ENCODE measurements at places on chromosomes 4 and X. TPM values are rescaled to one million over a fixed set of nuclear protein-coding genes. Genes with fewer than 3 reads are reported as not detected.

- H3K4me3 ChIP-seq, result no peak overlapping the region
- no peaks in the 10 kb centered on the region for H3K36me3 ChIP-seq
- DNase-seq, result no peak
- H3K27ac ChIP-seq, result no peak overlapping the region
- H3K27me3 ChIP-seq, result no peaks in the 10 kb centered on the region
Observed at GRCh38 chr4:159684061-159684460, 581.2 kb downstream of the RAPGEF2 start.

DNA sequence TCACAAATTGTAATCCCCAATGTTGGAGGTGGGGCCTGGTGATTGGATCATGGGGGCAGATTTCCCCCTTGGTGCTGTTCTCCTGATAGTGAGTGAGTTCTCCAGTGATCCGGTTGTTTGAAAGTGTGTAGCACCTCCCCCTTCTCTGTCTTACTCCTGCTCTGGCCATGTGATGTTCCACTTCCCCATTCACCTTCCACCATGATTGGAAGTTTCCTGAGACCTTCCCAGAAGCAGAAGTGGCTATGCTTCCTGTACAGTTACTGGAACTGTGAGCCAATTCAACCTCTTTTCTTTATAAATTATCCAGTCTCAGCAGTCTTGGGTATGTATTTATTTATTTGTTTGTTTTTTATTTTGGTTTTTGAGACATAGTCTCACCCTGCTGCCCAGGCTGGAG is 143.2 kb downstream of the CPE start:
- H3K27me3 ChIP-seq, result no peaks in the 10 kb centered on the region
- no peaks in the 10 kb centered on the region for H3K4me1 ChIP-seq
- no peaks in the 10 kb centered on the region for H3K36me3 ChIP-seq
- H3K4me3 ChIP-seq, result no peak overlapping the region

DNA sequence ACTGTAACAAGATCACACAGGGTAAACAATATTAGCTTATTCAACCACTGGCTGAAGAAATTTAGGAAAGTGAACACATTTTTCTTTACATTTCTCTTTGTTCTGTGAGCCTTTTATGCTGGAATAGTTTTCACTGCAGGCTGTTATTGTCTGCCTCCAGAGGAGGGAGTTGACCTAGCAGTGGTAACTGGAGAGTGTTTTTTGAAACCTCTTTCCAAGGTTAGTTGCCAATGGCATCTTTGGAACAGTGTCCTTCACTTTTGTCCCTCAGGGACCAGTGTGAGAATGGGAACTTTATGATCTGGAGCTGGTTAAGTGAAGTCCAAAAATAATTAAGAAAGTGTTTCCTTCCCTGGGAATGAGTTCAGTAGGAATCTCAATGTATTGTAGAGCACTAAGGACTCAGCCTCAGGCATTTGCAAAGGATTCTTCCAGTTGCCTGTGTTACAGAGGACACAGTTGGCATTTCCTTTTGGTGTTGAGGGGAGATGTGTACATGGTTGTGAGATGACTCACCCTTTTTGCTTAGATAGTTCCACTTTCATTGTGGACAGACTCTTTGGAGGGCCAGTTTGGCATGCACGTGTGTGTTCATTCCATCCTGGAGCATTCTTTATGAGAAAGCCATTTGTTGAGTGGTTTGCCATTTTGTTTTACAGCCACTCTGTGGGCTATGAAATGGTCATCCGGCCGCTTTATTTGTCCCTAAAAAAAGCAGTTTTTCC is 61.3 kb downstream of the AR start:
- H3K27ac ChIP-seq, result no peak overlapping the region
- H3K27me3 ChIP-seq, result no peaks in the 10 kb centered on the region
- DNase-seq, result no peak
- peaks cover 15% of the 10 kb centered on the region for H3K4me1 ChIP-seq

DNA sequence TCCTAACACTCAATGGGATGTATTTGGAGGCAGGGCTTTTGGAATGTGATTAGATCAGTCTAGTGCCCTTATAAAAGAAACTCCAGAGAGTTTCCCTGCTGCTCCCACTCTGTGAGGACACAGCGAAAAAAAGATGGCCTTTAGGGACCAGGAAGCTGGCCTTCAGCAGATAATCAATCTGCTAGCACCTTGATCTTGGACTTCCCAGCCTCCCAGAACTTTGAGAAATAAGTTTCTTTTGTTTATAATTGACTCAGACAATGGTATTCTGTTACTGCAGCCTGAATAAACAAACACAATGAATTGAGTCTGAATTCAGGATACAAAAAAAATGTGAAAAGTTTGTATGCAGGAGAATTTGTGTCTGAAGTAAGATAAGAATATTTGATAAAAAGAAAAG is 842.1 kb downstream of the FSTL5 start:
- no peak overlapping the region for H3K4me3 ChIP-seq
- H3K36me3 ChIP-seq, result no peaks in the 10 kb centered on the region
- H3K27me3 ChIP-seq, result no peaks in the 10 kb centered on the region
- DNase-seq, result no peak
- H3K27ac ChIP-seq, result no peak overlapping the region

DNA sequence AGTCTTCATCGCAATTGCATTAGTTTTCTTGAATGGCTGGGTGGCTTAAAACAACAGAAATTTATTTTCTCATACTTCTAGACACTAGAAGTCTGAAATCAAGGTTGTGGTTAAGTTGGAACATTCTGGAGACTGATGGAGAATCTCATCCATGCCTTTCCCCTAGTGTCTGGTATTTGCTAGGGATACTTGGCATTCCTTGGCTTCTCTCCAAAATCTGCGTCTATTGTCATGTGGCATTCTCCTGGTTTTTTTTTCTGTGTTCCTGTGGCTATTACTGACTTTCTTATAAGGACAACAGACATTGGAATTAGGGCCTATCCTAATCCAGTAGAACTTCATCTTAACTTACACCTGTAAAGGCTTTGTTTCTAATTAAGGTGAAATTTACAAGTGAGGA is 272.8 kb upstream of the EPHA5 start:
- H3K27ac ChIP-seq, result no peak overlapping the region
- no peaks in the 10 kb centered on the region for H3K36me3 ChIP-seq
- no peaks in the 10 kb centered on the region for H3K27me3 ChIP-seq
- no peaks in the 10 kb centered on the region for H3K4me1 ChIP-seq
- DNase-seq, result no peak
- H3K4me3 ChIP-seq, result no peak overlapping the region

DNA sequence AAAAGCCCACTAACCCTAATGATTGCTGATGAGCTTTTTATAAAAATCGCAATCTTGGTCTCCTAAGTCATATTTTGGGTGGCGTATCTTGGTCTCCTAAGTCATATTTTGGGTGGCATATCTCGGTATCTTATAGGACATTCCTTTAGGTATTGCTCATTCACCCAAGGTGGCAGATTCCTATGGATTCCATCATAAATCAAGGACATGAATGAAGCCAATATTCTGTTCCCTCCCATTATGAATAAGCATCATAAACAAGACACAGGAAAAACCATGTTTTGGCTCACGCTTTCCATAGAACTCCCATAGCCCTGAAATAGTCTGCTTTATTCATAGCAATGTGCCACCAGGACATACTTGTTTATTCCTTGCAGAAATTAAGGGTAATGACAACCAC is 95.0 kb upstream of the CD99 start:
- H3K4me1 ChIP-seq, result peaks cover 4% of the 10 kb centered on the region
- DNase-seq, result no peak

DNA sequence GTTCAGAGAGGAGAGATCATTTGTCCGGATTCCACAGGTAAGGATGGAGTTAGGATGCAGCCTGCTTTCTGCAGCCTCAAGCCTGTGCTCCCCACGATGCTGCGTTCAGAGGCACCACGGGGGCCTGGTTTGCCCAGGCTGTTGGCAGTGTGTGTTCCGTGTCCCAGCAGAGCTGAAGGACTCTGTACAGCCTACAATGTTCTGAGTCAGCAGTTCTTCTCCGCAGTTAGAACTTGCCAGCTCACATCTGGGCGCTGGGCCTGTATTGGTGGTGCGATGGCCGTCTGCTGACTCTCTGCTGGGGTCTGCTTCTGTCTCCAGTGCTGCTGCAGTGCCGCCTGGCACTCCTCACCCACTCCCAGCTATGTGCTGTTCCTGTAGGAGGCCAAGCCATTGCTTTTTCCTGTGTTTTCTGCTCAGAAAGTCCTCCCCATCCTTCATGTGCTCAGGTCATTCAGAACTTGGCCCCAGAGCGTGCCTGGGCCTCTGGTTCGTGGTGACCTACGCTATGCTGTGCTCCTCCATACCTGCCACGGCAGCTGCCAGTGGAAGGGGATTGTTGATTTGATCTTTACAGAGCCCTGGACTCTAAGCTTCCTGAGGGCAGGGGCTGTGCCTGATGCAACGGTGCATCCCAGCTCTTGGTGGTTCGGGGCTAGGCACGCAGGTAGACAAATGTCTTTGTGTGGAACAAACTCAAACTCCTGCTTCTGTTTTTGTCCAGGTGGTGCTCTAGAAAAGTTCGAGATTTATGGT is 42.6 kb upstream of the TADA2B start:
- H3K27me3 ChIP-seq, result no peaks in the 10 kb centered on the region
- peaks cover 90% of the 10 kb centered on the region for H3K36me3 ChIP-seq
- no peak overlapping the region for H3K27ac ChIP-seq
- DNase-seq, result no peak

DNA sequence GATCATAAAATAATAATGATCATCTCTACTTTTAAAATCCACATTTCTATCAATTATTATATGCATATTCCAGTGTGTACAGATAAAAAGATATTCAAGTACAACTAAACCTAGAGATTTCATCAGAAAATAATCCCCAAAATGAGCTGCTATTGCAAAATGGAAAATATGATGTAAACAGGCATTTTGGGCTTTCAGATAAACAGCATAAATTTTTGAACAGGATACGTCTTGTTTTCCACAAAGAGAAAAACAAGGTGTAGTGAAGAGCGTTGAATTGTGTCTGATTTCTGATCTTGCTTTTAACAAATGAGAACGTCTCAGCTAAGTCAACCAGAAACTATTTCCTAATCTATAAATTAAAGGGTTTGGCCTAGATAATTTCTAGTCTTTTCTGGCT is 349.6 kb upstream of the FTHL17 start:
- H3K27ac ChIP-seq, result no peak overlapping the region
- H3K4me1 ChIP-seq, result no peaks in the 10 kb centered on the region
- H3K4me3 ChIP-seq, result no peak overlapping the region

- H3K27me3 ChIP-seq, result peaks cover 5% of the 10 kb centered on the region
- DNase-seq, result no peak
- H3K36me3 ChIP-seq, result no peaks in the 10 kb centered on the region
- H3K27ac ChIP-seq, result no peak overlapping the region
- H3K4me1 ChIP-seq, result no peaks in the 10 kb centered on the region
- no peak overlapping the region for H3K4me3 ChIP-seq
Observed at GRCh38 chr4:73653695-73654106, 33.5 kb upstream of the RASSF6 start.

GRCh38 chr4:37095925-37096324 is 148.6 kb upstream of the NWD2 start:
- no peaks in the 10 kb centered on the region for H3K27me3 ChIP-seq
- H3K36me3 ChIP-seq, result no peaks in the 10 kb centered on the region
- no peak overlapping the region for H3K4me3 ChIP-seq
- H3K27ac ChIP-seq, result no peak overlapping the region
- no peak for DNase-seq

- no peak overlapping the region for H3K27ac ChIP-seq
- no peaks in the 10 kb centered on the region for H3K4me1 ChIP-seq
- H3K27me3 ChIP-seq, result no peaks in the 10 kb centered on the region
Observed at GRCh38 chr4:46676364-46676763, 232.7 kb downstream of the COX7B2 start.

DNA sequence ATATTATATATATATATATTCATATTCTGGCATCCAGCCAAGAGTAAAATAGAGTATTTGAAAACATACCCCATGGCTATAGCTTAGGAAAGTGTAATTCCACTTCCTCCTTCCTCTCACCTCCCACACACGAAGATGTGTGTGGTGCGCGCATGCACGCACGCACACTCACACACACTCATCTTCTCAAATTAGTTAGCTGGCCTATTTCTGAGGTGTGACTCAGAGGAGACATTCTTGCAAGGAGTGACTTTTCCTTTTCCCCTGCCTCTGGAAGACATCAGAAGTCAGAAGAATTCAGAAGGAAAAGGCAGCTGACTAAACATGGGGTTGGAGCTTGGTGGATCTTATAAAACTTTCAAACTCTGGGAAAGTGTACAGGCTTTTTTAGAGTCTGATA is 8.8 kb downstream of the ENPEP start:
- H3K4me3 ChIP-seq, result no peak overlapping the region
- no peaks in the 10 kb centered on the region for H3K36me3 ChIP-seq

DNA sequence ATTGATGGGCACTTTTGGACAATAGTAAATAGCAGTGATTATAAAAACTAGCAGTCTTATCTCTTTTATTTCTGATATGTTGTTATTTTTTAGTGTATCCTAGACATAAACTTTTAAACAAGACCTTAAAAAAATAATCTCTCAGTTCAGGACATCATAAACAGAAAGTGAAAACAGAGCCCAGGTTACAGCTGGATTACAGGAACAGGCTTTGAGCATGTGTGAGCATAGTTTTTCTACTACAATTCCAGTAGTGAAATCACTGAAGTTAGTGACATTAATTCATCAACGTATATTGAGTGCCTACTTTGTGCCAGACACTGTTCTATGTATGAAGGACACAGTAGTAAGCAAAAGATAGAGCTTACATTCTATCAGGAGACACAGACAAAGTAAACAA is 16.9 kb downstream of the TRIM75 start:
- no peaks in the 10 kb centered on the region for H3K27me3 ChIP-seq
- H3K36me3 ChIP-seq, result no peaks in the 10 kb centered on the region
- no peak overlapping the region for H3K27ac ChIP-seq
- no peak overlapping the region for H3K4me3 ChIP-seq
- H3K4me1 ChIP-seq, result no peaks in the 10 kb centered on the region

DNA sequence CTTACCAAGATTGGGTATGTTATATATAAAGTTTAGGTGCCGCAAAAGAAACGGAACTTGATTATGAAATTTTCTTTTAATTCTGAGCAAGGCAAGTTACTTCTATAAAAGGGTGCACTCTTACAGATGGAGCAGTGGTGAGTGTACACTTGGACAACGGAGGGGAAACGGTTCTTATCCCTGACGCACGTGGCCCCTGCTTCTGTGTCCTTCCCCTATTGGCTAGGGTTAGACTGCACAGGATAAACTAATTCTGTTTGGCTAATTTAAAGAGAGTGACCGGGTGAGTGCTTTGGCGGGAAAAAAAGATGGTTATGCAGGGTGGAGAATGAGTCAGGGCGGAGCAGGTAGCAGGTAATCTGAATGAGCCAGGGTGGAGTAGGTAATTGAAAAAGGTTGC is 149.5 kb downstream of the GC start:
- H3K27me3 ChIP-seq, result no peaks in the 10 kb centered on the region
- no peak for DNase-seq
- no peak overlapping the region for H3K4me3 ChIP-seq
- H3K4me1 ChIP-seq, result no peaks in the 10 kb centered on the region
- no peak overlapping the region for H3K27ac ChIP-seq
- H3K36me3 ChIP-seq, result no peaks in the 10 kb centered on the region

STARD8 gene
- 9.3 TPM for total RNA-seq

F8A2 gene
- total RNA-seq, result not detected

SLC10A4 gene
- not detected for total RNA-seq

HSD17B13 gene
- total RNA-seq, result 0.08 TPM

BST1 gene
- 2.7 TPM for total RNA-seq

FGFR3 gene
- total RNA-seq, result 3.5 TPM
